HFFc6 (cell line): ENCODE measurements at places on chromosomes 3 and 15. TPM values are rescaled to one million over a fixed set of nuclear protein-coding genes. Genes with fewer than 3 reads are reported as not detected.

The TGM5 gene
- not detected in 3 replicates for total RNA-seq

- DNase-seq, result no peak
Measured at GRCh38 chr3:78050276-78051065, 1010.6 kb downstream of the ROBO2 start.

- DNase-seq, result peak; percentile 57
Measured at GRCh38 chr3:65729555-65729954, 309.2 kb downstream of the MAGI1 start.

The TP53BP1 gene
- total RNA-seq, result 45.4 to 48.8 TPM (median 45.6 TPM) in 3 replicates

DNA sequence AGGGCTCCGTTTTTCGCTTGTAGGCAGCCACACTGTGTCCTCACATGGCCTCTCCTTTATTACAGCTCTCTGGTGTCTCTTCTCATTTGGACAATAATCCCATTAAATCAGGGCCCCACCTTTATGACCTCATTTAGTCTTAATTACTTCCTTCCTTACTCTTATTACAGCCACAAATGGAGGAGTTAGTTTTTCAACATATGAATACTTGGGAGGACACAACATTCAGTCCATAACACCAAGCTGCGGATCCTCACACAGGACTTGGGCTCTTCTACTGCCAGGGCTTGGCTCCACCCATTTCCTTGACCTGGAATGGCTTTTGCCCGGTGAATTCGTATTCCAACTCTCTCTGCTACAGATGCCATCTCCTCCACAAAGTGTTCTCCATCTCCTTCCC lies 74.3 kb upstream of the SLC7A14 start:
- no peak for DNase-seq

The CCR5 gene
- not detected in 3 replicates for total RNA-seq

The AGBL1 gene
- total RNA-seq, result not detected in 3 replicates

DNA sequence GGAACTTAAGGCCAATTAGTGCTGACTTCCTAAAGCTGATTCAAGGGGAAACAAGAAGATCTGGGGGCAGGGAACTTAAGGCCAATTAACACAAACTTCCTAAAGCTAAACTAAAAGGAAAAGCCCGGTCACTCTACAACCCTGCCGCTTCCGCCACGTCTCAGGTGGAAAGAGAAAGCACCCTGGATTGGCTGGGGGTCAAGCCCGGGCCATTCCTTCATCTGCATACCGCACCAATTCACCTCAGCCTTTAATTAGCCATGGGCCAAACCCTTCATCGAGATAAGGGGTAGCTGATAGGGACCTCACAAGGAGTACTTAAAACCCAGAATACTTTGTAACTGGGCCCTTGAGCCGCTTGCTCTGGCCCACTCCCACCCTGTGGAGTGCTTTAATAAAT lies 14.4 kb downstream of the TMPRSS7 start:
- no peak for DNase-seq

- DNase-seq, result no peak
Measured at GRCh38 chr3:31758322-31758965, 222.6 kb downstream of the OSBPL10 start.

DNA sequence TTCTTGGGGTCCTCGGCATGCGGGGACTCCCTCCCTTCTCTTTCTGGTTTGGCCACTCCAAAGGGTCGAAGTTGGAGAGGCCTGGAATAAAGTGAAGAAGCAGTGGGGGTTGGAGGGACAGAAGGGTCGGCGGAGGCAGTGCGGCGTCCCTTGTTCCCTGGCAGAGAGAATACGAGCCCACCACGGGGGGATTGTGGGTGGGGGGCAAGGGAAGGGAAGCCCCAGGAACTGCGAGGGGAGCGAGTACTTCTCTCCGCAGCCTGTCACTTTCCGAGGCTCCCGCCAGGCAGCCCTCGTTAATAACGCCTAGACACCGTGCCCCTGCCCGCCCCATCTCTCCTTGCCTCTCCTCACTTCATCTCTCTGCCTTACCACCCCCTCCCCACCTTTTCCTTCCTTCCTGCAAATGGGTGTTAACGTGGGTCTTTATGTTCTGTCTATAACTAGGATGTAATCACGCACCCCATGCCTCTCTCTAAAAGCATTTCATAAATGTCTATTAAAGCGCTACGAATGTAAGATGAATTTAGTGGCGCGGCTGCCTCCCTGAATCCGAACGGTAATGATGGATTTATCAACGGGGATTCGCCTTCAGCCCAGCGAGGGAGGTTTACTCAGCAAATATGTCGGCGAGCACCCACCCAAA lies 13.7 kb downstream of the NR2F2 start:
- DNase-seq, result no peak
